ENCODE measurements at places on chromosomes 1 and 21.

GRCh38 chr1:205205055-205205454 is 6.4 kb downstream of the DSTYK start:
- DNase-seq = no peak

- DNase-seq = no peak
Measured at GRCh38 chr21:43657355-43658087, 1.8 kb downstream of the HSF2BP start.

DNA sequence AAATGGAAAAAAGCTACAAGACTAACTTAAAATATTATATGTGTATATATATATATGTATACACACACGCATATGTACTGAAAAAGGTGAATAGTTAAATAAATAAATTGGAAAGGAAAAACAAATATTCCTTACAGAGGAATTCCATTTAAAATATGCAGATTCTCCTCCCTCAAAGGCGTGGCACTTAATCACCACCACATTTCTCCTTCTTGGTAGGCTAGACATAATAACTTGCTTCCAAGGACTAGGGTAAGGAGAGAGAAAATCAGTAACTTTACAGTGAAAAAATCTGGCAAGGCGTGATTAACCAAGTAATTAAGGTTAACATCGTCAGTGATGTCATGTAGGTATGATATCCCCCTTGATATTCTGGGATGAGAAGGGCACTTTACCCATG is 84.0 kb upstream of the USP25 start:
- DNase-seq = no peak

- DNase-seq = no peak
Measured at GRCh38 chr1:35062518-35063196, 16.5 kb upstream of the ZMYM1 start.

GRCh38 chr1:1567891-1568291 is 6.8 kb downstream of the SSU72 start:
- no peak for DNase-seq

DNA sequence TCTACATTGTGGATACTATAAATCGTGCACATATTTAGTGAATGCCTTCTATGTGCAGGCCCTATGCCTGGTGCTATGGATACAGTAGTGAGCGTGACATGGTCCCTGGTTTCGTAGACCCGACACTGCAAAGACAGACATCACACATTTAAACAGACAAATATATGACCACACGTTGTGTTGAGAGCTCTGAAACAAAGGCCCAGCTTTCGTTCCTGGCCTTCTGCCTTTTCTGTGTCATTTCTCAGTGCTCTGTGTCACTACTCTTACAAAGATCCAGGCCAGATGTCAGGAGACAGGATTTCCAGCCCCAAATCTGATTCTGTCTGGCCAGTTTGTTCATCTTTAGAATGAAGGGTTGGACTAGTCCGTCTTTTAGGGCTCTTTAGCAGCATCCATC is 19.3 kb upstream of the TRABD2B start:
- no peak for DNase-seq

DNA sequence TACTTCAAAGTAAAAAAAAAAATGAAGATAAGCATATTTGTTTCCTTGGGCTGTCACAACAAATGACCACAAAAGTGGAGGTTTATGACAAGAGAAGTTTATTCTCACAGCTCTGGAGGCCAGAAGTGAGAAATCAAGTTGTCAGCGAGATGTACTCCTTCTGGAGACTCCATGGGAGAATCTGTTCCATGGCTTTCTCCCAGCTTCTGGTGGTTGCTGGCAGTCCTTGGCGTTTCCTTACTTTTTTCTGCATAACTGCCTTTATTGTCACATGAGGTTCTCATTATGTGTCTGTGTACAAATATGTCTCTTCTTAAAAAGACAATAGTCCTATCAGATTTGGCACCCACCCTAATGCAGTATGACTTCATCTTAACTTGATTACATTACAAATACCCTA is 398.3 kb downstream of the KCNT2 start:
- DNase-seq = no peak

GRCh38 chr1:153688276-153688675 is 9.8 kb downstream of the NPR1 start:
- no peak for DNase-seq

- peak; percentile 37 for DNase-seq
Measured at GRCh38 chr1:101293461-101294051, 56.7 kb downstream of the S1PR1 start.

- DNase-seq = no peak
Measured at GRCh38 chr1:201715801-201716741, 112.9 kb upstream of the IPO9 start.

- DNase-seq = peak; percentile 87
Measured at GRCh38 chr1:44730741-44731512, at the start of gene RNU5D-1. Gene RNU5D-1 (minus strand): TSS chr1:44731170.

- no peak for DNase-seq
Measured at GRCh38 chr1:84613026-84613425, 38.8 kb upstream of the CTBS start.

DNA sequence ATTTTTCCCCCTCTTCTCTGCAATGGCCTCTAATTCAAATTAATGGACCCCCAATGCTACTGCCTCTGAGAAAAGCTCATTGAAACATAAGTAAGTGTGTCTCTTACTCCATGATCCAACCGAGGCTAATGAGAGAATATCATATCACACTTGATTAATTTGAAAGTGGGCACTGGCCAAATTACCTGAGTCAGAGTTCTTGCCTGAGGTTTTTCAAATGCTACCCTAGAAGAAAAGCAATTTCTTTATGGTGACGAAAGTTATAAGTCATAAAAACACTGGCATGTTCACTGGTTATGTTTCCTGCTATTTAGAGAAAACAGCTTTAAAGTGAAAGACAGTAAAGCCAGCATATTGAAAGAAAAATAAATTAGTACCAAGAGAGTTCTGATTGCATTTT is 368.8 kb upstream of the TMPRSS15 start:
- no peak for DNase-seq

DNA sequence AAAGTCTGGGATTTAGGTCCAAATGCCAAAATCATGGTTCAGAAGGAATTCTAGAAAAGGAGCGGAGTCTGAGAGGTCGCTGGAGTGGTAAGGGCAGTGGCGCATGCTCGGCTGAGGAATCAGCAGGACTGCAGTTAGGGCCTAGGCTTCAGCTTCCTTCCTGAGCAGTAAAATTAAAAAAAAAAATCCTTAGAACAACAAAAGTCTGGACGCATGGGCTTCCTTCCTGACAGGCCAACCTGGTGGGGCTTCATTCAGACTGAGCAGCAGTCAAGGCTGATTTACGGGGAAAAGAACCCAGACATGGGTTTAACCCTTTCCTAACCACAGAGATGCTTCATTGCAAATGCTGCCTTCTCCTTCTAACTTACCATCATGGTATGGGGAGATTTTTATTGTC is 17.1 kb downstream of the RNF220 start:
- no peak for DNase-seq

DNA sequence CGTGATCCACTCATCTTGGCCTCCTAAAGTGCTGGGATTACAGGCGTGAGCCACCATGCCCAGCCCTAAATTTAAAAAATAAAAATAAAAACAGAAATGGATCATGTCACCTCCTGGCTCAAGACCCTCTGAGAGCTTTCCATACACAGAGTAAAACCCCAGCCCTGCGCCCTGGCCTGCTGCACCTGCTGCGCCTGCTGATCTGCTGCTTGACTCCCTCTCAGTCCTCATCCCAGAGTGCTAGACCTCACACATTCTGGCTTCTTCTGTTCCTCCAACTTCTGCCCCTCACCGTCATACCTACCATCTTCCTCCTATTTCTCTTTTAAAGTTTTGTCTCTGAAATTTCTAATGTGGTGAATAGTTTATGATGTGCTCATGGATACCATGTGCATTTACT is 42.7 kb upstream of the DIPK1A start:
- no peak for DNase-seq

GRCh38 chr1:78255383-78255782 is 209.6 kb downstream of the GIPC2 start:
- no peak for DNase-seq

GRCh38 chr1:34060901-34061415 is 104.1 kb downstream of the CSMD2 start:
- no peak for DNase-seq

DNA sequence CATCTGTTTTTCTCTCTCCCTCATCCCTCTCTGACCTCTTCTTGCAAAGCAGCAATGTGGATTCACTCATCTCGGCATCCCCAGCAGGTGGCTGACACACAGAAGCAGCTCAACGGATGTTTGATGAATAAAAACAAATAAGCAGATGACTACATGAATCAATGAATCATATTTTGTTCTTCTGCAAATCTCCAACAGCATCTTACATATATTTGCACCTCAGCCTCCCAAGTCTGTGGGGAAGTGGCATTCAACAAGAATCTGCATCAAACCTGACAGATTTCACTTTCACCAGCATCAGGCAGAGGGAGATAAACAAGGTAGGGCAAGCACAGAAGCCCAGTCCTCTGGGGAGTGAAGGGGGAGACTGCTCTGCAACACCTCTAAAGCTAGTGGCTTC is 34.0 kb downstream of the CAPN8 start:
- DNase-seq = no peak

DNA sequence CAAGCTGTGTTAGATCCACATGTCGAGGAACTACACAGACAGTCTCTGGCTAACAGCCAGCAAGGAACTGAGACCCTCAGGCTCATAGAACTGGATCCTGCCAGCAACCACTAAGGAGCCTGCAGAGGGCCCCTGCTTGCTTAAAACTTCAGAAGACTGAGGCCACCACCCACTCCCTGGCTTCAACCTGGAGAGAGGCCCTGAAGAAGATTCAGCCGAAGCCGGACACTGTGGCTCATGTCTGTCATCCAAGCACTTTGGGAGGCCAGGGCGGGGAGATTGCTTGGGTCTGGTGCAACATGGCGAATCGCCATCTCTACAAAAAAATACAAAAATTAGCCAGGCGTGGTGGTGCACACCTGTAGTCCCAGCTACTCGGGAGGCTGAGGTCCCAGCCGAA is 92.6 kb upstream of the TMPRSS2 start:
- DNase-seq = no peak

DNA sequence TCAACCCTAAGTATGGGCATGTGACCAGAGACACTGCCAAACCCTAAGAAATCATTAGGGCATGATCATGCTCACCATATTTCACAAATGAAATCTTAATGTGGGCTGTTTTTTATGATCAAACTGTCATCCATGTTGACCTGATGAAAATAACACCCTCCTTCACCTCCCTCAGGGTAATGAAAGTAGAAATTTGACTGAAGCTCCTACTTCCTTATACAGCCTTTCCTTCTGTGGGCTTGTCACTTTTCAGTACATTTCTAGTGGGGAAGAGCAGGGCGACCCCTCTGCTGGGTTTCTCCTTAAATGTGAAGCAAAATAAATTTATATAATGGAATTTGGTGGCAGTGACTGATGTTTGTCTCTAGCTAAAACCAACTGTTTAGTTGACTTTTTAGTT is 25.9 kb downstream of the IVNS1ABP start:
- DNase-seq = no peak

DNA sequence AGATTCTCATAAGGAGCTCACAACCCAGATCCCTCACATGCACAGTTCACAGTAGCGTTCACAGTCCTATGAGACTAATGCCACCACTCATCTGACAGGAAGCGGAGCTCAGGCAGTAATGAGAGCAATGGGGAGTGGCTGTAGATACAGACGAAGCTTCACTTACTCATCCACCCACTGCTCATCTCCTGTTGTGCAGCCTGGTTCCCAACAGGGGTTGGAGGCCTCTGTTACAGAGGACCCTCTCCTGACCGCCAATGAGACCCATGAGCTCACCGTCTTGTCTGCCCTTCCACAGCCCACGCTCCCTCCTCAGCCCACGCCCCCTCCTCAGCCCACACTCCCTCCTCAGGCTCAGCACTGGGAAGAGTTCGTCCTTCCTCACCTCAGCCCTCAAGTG is 39.6 kb downstream of the RSPH1 start:
- DNase-seq = peak; percentile 33

- no peak for DNase-seq
Measured at GRCh38 chr1:65703853-65704252, 88.8 kb upstream of the PDE4B start.

Data from activated T-helper 1 cell treated with anti-CD3 and anti-CD28 coated beads, Interleukin-12 subunit alpha, Interleukin-12 subunit beta, Interleukin-2, Interleukin-4 antibody, amounts not matched to agents 30 ng/mL and 10 ng/mL and 1 ng/mL, durations not matched to agents 14 hours and 24 hours and 36 hours (primary cell).